ENCODE measurements at places on chromosomes 2 and 18. TPM values are rescaled to one million over a fixed set of nuclear protein-coding genes. Genes with fewer than 3 reads are reported as not detected.

The CNRIP1 gene
- total RNA-seq = 2.3 TPM

The GPR45 gene
- not detected for total RNA-seq

The LDLRAD4 gene
- total RNA-seq = 1.5 TPM

The RAPGEF4 gene
- 0.26 TPM for total RNA-seq

Data from A549 treated with ZK216348 at 1 μM for 4 hours (cell line).